Stimulated activated CD4-positive, alpha-beta T cell treated with anti-CD3 and anti-CD28 coated beads, Interleukin-4, amount 100 ng/mL, for 4 hours (primary cell): ENCODE measurements at places on chromosomes 6 and 20.

- DNase-seq = no peak
These were observed 579 bp upstream of the BPHL start for GRCh38 chr6:3117912-3118352.

- DNase-seq = peak; percentile 67
These were observed 19.0 kb downstream of the DLL1 start for GRCh38 chr6:170271771-170272314.

DNA sequence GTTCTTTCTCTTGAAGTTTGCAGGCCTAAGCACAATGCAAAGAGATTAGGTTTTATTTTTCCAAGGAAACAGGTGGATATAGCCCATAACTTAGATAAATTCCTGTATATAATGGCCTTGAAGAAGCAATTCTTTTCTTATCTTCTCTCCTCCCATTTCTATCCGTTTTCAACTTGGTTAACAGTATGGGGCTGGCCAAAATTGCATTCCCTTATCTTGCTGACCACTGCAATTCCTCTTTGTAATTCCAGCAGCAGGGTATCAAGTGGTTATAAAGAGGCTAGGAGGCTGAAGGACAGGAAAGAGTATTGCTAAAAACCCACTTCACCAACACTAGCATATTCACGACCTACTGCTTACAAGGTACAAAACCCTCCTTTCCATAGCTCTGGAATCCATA, 643.5 kb upstream of the ID4 start:
- DNase-seq = no peak

- no peak for DNase-seq
These were observed 12.8 kb upstream of the DSTN start for GRCh38 chr20:17556837-17557674.

DNA sequence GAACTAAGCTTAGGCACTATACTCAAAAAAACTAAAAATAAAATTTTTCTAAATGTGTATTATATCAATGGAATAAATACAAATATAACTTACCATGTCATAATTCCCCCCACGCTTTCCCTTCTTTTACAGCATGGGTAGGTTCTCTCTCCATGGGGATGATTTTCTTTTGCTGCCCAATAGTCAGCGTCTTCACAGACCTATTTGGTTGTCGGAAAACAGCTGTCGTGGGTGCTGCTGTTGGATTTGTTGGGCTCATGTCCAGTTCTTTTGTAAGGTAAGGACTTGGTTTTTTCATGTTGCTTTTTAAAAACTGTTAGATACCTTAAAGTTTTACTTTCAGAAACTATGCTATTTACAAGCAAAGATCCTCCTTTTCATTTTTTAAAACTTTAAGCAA, 85.3 kb downstream of the SLC16A10 start:
- no peak for DNase-seq

- no peak for DNase-seq
These were observed 145.1 kb upstream of the PRDM1 start for GRCh38 chr6:105940990-105941389.

DNA sequence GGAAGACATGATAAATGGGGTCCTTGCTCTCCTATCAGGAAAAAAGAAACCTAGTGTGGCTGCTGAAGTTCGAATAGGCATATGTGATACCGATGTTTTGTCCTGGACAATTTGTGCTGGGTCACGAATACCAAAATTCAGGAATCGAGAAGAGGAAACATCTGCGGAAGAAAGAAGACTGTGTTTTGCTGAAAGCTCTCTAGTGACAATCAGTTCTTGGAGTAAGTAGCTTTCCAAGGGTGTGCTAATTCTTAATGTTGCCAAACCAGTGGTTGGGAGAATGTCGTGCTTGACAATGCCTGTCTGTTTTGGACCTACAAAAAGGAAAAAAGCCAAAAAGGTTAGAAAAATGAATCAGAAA, 956.1 kb downstream of the PHF3 start:
- no peak for DNase-seq

DNA sequence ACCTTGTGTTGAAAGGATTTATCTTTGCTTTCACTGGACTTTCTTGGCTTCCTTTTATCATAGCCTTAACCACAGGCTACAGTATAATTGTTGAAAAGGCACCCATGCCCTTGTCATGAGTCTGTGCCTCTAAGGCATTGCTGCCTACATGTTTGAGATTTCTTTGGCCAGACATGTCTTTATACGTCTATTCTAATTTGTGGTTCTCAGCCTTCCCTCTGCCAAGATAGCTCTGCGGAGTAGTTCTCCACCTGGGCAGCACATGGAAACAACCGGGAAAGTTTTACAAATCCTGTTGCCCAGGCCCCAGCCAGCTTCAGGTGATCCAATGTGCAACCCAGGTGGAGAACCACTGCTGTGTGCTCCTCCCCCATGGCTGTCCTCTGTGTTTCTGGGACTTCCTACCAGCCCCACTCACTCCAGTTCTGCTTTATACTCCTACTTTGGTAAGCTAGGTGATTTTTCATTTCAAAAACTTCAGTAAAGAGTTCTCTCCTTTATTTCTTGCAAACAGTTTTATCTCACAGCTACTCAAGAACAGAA, 159.6 kb upstream of the MYLIP start:
- DNase-seq = no peak
